Jurkat, Clone E6-1 (cell line): ENCODE measurements at places on chromosomes 5 and 9.

- peak; percentile 23 for DNase-seq
Observed at GRCh38 chr5:145509336-145510136, 325.6 kb downstream of the PRELID2 start.

DNA sequence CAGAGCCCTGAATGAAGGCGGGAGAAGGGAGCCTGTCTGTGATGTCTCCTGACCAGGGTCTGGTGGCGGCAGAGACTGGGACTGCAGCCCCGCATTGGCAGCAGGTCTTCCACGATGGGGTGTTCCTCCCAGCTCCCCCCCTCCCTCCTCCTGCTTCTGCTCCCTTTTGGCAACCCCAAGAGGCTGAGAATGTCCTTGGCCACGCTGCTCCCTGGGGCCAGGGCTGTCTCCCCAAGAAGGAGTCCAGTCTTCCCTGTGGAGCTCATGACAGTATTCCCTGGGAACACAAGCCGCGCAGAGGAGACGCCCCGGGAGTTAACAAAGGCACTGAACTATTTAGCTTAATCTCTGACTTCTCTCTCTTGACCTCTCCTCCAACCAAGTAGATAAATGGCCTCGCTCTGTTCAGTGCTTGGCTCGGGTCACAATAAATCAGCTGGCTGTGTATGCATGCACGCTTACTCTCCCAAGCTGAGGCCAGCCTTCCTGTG, 84.0 kb upstream of the NEURL1B start:
- no peak for DNase-seq

GRCh38 chr5:157324237-157324636, 58.3 kb downstream of the CYFIP2 start:
- no peak for DNase-seq

DNA sequence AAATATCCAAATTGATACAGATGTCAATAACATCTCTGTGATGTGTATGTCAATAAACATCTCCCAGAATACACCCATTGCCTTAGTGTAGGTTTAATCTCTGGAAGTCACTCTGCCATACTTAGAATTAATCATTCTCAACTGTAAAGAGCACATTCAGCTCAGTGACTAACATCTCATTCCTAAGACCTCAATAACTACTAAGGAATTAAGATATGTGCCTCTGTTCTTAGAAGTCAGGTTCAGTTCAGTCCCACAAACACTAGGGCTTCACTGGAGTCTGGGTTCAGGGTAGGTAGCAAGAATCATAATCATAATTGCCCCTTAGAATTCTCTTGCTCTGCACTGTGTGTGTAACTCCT, 31.7 kb downstream of the UGCG start:
- DNase-seq: no peak

GRCh38 chr5:43572357-43572756, 15.5 kb upstream of the PAIP1 start:
- no peak for DNase-seq
